ENCODE measurements at places on chromosomes 4 and X.

GRCh38 chrX:151386838-151387459, 10.1 kb upstream of the VMA21 start:
- no peak for DNase-seq

GRCh38 chr4:70110917-70111316, 43.1 kb upstream of the PRR27 start:
- DNase-seq: no peak

- no peak for DNase-seq
These were observed 66.5 kb downstream of the PDHA1 start for GRCh38 chrX:19410259-19410658.

- DNase-seq: no peak
These were observed 35.5 kb upstream of the CASK start for GRCh38 chrX:41958861-41959260.

DNA sequence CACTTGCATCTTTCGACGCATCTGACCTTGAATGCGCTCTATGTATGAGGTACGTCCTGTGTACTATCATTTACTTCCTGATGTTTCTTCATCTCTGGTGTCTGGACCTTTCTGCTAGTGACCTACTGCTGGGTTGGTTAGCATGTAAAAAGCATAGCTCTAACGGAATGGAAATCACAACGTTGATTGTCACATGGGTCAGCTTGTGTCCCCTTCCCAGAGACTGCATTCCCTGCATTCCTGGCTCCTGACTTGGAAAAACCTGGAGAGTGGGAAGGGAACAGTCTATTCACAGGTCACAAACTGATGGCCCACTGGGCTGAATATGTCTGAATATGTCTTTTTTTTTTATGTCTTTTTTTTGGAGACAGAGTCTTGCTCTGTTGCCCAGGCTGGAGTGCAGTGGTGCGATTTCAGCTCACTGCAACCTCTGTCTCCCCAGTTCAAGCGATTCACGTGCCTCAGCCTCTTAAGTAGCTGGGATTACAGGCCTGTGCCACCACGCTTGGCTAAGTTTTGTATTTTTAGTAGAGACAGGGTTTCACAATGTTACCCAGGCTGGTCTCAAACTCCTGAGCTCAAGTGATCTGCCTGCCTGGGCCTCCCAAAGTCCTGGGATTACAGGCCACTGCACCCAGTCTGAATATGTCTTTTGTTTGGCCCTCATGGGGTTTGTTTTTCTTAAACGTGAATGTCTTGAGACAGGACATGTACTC, 16.3 kb downstream of the LONRF3 start:
- DNase-seq: no peak

GRCh38 chr4:11451716-11452115, 23.0 kb upstream of the HS3ST1 start:
- no peak for DNase-seq

- no peak for DNase-seq
These were observed 10.3 kb upstream of the TREX2 start for GRCh38 chrX:153456161-153456560.

GRCh38 chr4:78002260-78002659, 54.9 kb upstream of the FRAS1 start:
- DNase-seq: no peak

- DNase-seq: no peak
These were observed 110.3 kb upstream of the KIT start for GRCh38 chr4:54547299-54548097.

GRCh38 chr4:183443655-183444213, 702 bp upstream of the CDKN2AIP start:
- DNase-seq: no peak

DNA sequence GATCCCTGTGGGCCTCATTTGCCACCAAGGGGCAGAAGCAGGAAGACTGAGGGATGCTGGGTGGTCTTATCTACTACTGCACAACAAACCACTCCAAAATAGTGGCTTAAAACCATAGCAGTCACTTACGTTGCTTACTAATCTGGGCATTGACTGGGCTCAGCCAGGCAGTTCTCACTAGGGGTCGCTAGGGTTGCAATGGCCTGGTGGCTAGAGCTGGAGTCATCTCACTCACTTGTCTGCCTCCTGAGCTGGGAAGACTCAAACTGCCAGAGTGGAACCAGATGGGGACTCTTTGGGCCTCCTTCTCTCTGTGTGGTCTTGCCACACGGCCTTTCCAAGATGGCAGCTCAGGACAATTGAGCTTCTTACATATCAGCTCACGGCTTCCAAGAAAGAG, 216.3 kb upstream of the BCOR start:
- DNase-seq: no peak

GRCh38 chrX:34770511-34770910, 113.4 kb upstream of the TMEM47 start:
- no peak for DNase-seq

- DNase-seq: no peak
These were observed 27.6 kb downstream of the HTRA3 start for GRCh38 chr4:8297141-8297601.

- no peak for DNase-seq
These were observed 110.1 kb upstream of the VEGFC start for GRCh38 chr4:176902710-176903323.

- DNase-seq: no peak
These were observed 2.7 kb downstream of the TMEM154 start for GRCh38 chr4:152677117-152677516.

GRCh38 chr4:109020861-109021260, 258.0 kb upstream of the ETNPPL start:
- DNase-seq: no peak

GRCh38 chr4:113539408-113539807, 222.1 kb downstream of the CAMK2D start:
- no peak for DNase-seq

- no peak for DNase-seq
These were observed 455.0 kb downstream of the STIM2 start for GRCh38 chr4:27315625-27316024.

DNA sequence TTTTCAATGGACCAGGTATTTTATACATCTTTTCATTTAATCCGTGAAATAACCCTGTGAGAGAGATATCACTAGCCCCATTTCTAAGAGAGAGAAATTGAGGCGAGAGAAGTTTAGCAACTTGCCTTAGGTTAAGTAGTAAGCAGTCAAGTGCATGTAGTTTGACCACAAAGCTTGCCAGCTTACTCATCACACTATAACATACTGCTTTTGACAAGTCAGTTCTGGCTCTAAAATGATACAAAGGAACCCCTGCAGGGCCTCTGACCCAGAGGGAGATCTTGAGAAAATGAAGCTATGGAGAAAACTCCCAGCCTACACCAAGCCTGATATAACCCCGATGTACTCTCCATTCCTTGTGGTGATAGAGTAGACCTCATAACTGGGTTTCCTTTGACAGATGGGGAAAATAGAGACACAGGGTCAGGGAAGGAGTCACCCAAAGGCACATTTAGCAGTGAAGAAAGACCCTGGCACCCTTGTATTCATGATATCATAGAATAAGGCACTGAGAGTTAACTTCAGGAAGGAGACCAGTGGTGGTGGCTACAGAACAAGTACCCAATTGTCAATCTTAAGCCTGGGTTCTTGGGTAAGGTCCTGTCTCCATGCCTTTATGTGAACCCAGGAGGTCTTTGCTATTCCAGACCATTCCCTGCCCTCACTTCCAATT, 60.2 kb upstream of the MSN start:
- DNase-seq: no peak

- no peak for DNase-seq
These were observed 144.4 kb upstream of the GALNT7 start for GRCh38 chr4:173024203-173024602.

- no peak for DNase-seq
These were observed 227.7 kb upstream of the GPRIN3 start for GRCh38 chr4:89535251-89535650.

Data from stimulated activated CD8-positive, alpha-beta memory T cell treated with anti-CD3 and anti-CD28 coated beads, Interleukin-2, amount 100 ng/mL, for 1 hour (primary cell).